ENCODE measurements at places on chromosomes 1 and 21.

GRCh38 chr1:1136547-1137230, 20.8 kb upstream of the C1orf159 start:
- DNase-seq, result no peak

- no peak for DNase-seq
Measured at GRCh38 chr1:155392898-155393411, 72.3 kb downstream of the RUSC1 start.

DNA sequence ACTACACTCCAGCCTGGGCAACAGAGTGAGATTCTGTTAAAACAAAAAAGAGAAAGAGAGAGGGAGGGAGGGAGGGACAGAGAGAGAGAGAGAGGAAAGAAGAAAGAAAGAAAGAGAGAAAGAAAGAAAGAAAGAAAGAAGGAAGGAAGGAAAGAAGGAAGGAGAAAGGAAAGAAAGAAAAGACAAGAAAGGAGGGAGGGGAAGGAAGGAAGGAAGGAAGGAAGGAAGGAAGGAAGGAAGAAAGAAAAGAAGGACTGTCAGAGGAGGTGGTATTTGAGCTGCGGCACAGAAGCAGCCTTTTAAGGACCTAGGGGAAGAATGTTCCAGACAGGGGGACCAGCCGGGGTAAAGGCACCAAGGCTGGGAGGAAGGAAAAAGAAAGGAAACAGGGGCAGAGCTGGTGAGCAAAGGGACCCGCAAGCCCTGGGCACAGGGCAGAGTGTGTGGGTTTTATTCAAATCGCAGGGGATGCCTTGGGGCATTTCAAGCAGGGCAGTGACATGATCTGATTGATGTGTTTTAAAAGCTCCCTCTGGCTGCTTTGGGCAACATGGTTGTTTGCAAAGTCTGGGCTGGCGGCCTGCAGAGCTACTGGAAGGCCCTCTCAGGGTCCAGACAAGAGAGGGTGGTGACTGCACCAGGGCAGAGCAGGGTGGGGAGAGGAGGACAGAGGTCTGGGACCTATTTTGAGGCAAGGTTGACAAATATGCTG, 176.9 kb upstream of the VAMP3 start:
- no peak for DNase-seq

GRCh38 chr21:46163380-46163779, 8.0 kb upstream of the FTCD start:
- DNase-seq, result no peak

DNA sequence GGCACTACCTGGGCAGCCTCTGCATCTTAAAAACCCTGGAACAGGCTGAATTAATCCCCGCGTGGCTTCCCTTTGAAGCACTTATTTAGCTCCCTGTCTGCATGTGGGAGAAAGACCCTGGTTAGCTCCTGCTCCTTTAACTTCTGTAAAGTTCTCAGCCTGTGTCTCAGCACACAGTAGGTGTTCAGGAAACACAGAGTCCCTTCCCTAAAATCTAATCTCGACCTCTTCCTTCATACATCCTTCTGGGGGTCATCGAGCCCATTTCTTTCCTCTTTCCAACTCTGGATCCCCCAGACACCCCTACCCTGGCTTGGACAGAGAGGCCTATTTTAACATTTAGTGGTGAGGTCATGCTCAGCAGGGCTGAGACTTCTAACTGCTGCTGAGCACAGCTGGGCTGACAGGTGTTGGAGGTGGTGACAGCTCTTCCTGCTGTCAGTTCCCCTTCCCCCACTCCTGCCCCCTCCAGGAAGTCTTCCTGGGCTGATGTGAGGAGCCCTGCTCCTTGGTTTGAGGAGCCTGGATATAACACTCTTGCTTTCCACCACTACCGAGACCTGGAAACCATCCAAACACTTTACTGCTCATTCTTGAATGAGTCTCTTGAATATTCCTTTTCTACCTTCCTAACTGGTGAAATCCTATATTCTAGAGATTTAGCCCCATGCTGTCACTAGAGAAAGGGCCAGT, 5.3 kb downstream of the E2F2 start:
- no peak for DNase-seq

- no peak for DNase-seq
Measured at GRCh38 chr1:83632906-83633305, 366.0 kb downstream of the TTLL7 start.

GRCh38 chr1:4105300-4105880, 205.3 kb upstream of the C1orf174 start:
- no peak for DNase-seq

DNA sequence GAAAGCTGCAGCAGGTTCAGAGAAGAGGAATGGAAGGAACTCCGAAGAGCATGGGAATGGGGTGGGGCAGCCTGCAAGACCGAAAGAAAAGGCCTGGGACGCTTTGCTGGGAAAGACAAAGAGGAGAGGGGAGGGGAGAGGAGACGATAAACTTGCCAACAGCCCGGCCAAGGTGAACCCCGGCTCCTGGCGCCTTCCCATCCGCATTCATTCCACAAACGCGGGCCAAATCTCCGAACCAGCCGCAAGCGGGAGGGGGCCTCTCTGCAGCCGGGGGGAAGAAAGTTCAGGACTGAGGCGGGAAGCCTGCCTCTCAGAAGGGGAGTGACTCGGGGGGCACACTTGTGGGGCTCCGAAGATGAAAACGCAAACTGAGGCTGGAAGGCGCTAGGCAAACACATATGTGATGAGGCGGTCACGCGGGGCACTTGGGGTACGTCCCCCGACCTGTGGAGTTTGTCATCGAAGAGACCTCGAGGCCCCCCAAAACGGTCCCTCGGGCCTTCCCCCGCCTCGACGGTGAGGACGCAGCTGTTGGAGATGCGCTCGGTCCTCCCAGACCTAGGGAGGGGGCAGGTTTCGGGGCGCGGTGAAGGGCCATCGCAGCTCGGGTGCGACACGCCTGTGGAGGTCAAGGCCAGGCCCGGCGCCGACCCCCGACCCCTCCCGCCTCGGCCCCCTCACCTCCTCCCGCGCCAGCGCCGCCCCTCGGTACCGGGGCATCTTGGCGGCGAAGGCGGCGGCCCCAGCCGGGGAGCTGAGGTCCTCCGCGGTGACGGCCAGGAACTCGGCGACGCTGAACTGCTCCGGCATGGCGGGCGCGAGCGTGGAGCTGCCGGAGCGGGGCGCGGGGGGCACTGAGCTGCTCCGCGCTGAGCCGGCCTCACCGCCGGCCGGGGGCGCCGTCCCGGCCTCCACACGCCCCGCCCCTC, at the start of gene ASAP3:
ASAP3 (minus strand) TSS at position 859 of the 932 bp plus-strand sequence; CDS start at position 813, 46 bp downstream.
- DNase-seq, result no peak

GRCh38 chr1:56080123-56080522, 499.2 kb downstream of the PLPP3 start:
- no peak for DNase-seq

DNA sequence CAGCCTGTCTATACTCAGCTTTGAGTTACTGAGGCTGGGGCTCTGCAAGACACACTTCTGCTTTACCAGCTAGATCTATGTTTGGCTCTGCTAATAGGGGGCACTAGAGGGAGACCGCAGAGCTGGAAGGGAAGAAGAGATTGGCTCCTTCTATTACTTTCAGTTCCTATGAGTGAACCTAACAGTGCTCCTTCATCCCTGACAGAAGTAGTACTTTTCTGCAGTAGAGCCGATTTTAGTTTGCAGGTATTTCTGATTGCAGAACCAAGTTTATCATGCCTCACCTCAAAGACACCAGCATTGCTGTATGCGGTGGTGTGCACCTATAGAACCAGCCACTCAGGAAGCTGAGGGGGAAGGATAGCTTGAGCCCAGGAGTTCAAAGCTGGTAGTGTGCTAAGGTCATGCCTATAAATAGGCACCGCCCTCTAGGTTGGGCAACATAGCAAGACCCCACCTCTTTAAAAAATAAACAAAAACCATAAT, 5.7 kb upstream of the ZDHHC18 start:
- DNase-seq, result no peak

DNA sequence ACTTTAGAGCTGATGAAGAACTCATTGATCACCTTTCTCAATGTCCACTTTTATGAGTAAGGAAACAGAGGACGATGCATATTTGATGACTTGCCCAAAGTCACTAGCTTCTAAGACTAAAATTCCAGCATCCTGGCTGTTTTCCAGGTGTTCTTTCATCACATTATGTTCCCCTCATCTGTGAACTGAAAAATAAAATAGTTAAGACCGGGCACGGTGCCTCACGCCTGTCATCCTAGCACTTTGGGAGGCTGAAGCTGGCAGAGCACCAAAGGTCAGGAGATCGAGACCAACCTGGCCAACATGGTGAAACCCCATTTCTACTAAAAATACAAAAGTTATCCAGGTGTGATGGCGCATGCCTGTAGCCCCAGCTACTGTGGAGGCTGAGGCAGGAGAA, 297.5 kb downstream of the DUSP10 start:
- no peak for DNase-seq

DNA sequence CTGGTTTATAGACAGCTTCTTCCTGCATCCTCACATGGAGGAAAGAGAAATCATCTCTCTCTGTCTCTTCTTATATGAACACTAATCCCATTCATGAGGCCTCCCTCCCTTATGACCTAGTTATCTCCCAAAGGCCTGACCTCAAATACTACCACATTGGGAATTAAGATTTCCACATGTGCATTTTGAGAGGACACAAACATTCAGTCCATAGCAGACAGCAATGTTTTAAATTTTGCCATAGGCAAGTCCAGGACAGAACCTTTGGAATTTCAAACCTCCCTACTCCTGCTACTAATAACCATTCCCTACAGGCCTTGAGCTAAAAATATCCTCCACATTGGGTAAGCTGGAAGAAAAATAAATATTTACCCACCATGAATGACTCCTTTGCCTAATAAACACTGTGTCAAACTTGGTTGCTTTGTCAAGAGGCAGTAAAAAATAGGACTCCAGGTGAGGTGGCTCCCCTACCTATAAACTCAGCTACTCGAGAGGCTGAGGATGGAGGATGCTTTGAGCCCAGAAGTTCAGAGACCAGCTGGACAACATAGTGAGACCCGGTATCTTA, 113.7 kb downstream of the ZNF281 start:
- no peak for DNase-seq

DNA sequence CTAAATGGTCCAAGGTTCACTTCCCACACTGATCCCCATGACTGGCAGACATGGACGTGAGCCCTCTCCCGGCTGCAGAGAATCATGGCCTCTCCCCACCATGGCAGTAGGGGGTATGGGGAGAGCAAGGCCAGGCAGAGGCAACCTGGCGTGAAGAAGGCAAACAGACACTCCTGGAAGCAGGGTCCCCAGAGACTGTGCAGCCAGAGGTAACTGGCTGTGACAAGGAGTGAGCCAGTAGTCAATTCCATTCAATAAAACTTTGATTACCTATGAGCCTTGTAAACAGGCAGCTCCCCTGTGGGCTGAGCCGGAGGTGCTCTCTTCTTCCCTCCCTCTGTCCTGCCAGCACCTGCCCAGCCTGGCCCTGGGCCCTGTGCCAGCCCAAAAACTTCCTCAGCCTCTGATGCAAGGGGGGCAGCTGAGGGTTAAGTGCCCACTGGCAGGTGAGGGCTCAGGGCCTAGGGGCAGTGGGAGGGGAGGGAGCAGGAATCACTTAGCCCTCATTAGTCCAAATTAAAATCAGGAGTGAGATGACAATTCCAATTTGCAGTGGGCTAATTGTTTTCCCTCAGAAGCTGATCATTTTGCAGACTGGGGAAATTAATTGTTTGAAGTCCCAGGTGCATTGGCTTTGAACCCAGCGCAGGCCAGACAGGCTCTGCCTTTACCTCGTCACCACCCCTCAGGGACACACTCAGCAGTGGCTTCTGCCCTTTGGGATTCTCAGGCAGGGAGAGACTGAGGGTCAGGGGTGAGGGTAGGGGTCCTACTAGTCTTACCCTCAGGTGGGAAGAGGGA, 35.6 kb downstream of the LRRN2 start:
- DNase-seq, result no peak

DNA sequence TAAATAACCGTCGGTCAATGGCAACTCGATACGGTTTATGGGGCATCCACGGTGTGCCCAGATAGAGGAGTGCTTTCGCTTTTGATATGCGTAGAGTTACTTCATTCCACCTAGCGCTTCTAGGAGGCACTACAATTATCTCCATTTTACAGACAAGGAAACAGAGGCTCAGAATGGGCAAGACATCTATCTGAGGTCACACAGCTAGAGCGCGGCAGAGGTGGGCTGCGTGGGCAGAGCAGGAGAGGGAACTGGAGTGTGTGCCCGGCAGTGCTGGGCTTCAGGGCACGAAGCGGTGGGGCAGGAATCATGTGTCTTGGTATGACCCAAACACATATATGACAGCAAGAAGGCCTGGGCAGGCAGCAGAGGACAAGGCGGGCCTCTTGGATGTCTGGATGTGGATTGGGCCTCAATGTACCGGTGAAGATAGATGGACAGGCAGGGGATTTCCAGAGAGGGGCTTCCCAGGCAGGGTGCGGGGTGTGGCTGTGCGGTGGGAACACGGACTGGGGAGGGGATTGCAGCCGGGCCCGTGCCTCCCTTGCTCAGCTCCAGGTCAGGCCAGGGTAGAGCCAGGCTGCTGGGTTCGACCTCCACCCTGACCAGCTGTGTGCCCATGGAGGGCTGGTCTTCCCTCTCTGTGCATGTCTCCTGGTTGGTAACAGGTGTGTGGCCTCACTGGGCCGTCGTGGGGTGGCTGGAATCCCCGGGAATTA, 21.2 kb downstream of the TP73 start:
- no peak for DNase-seq

GRCh38 chr21:29145354-29145782, 14.9 kb downstream of the MAP3K7CL start:
- DNase-seq, result no peak

GRCh38 chr1:210726621-210727020, 397.9 kb downstream of the HHAT start:
- no peak for DNase-seq

DNA sequence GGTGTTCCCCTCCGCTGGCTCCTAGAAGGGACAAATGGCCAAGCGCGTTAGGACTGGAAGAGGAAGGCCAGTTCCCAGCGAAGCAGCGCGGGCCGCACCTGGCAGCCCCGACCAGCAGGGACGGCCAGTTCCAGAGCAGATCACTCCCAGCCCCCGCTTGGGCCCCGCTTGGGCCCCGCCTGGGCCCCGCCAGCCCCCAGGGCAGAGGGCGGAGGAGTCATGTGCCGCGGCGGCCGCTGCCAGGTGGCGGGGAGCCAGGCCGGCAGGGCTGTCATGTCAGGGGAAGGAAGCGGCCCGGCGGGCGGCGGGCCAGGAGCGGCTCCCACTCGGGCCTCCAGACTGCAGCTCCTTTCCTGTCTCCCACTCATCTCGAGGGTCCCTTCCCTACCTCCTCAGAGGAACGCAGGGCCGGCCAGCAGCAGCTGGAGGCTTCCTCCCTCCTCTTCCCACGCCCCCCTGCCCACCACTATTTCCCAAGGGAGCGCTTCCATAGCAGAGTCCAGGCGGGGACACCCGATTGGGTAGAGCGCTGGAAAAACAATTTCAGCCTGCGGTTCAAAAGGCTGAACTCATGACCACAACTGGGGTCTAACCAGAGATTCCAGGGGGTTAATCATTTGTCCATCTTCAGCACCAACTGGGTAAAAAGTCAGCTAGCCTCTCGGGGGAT, 16.5 kb downstream of the ZNF697 start:
- no peak for DNase-seq

DNA sequence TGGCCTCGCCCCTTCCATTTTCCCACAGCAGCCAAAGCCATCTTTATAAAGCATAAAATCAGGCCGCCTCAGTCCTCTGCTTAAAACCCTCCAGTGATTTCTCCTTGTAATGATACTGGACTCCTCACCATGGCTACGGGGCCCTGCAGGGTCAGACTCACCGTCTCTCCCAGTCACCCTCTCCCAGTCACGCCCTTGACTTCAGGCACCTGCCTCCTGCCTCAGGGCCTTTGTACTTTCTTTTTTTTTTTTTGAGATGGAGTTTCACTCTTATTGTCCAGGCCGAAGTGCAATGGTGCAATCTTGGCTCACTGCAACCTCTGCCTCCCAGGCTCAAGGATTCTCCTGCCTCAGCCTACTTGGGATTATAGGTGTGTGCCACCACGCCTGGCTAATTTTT, 47.8 kb downstream of the PIK3CD start:
- no peak for DNase-seq

All from D721Med (cell line).